NCI-H1694 (cell line): ENCODE measurements at places on chromosomes 12 and 14.

- DNase-seq, result no peak
Measured at GRCh38 chr12:111093428-111094142, 173.2 kb upstream of the MYL2 start.

- DNase-seq, result no peak
Measured at GRCh38 chr14:51931308-51931707, 58.0 kb upstream of the RTRAF start.

- no peak for DNase-seq
Measured at GRCh38 chr14:105442834-105443233, 23.2 kb downstream of the MTA1 start.

- DNase-seq, result no peak
Measured at GRCh38 chr12:110744151-110744571, 1.5 kb upstream of the PPP1CC start.

- DNase-seq, result peak; percentile 48
Measured at GRCh38 chr14:60514378-60514740, 5.4 kb downstream of the SIX6 start.

DNA sequence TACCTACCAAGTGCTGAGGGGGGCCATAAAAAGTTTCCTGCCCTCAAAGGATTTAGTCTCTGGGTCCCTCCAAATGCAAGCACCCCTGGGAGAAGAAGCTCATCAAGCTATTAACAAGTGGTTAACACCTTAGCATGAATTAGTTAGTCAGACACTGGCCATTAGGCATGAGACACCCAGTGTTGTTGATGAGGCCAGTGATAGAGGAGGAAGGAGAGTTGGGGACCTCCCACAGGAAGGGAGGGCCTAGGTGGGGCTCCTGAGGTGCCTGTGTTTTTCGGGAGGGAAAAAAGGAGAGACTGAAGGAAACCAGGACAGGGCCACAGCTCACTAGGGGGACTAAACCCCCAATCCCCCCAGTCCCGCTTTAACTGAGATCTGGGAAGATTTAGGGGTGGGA is 4.5 kb upstream of the KRT71 start:
- no peak for DNase-seq

- no peak for DNase-seq
Measured at GRCh38 chr14:104155513-104155912, 17.1 kb downstream of the KIF26A start.

DNA sequence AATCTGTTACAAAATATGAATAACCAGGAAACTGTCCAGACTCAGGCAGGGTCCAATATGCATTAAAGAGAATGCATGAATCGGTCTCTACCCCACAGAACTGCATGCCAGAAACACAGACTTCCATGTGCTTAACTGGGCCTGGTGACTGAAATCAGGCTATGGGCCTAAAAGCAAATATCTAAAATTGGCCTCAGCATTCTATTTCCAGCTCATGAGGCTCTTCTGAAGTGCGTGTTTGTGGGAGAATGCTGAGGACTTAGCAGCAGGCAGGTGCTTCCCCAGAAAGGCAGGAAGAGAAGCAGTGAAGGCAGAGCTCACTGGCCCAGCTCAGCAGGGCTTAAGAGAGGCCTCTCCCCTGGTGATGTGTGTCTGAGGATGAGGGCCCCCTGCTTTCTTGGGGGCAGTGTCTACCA is 48.5 kb downstream of the ADGRD1 start:
- no peak for DNase-seq

DNA sequence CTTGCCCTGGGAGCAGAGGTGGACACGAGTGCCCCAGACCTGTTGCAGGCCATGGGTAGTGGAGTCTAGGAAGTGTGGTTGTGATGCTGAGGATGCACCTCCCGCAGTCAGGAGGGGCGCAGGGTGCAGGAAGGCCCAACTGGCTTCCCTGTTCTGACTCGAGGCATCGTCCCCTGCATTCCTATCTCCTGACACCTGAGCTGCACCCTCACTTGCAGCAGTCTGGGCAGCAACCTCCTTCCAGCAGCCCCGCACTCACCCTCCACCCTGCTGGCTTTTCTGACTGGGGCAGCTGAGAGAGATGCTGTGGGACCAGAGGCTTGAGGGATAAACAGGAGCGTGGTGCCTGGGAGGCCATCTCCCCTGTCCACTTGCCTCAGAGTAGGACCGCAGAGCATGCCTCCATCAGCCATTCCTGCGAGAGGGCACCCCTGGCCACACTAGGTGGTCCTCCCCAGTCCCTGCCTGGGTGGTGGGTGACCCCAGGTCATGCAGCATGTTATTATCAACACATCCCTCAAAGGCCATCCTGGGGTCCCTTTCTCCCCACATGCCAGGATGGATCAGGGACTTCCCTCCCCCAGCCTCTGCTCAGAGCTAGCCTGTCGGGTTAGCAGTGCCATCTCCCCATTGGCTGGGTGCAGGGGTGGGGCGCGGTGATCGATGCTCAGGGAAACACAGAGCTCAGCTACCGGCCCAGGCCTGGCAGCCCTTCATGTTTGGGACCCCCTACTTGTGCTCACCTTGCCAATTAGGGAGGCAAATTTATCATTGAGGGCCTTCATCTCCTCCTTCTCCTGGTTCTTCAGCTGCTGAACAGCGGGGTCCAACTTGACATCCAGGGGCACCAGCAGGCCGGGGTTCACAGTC is 719 bp downstream of the KRT80 start:
- DNase-seq, result no peak

- peak; percentile 64 for DNase-seq
Measured at GRCh38 chr14:68843471-68844209, 50.8 kb upstream of the ZFP36L1 start.

DNA sequence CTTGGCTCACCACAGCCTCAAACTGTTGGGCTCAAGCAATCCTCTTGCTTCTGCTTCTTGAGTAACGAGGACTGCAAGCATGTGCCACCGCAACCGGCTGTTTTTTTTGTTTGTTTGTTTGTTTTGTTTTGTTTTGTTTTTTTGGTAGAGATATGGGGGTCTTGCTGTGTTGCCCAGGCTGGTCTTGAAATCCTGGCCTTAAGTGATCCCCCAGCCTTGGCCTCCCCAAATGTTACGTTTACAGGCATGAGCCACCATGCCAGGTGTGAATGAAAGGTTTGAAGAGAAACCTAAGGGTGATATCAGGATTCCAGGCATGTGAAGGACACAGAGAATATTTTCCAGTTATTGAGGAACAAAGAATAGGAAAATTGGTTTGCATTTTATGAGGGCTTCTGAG is 45.0 kb downstream of the ANO6 start:
- no peak for DNase-seq

DNA sequence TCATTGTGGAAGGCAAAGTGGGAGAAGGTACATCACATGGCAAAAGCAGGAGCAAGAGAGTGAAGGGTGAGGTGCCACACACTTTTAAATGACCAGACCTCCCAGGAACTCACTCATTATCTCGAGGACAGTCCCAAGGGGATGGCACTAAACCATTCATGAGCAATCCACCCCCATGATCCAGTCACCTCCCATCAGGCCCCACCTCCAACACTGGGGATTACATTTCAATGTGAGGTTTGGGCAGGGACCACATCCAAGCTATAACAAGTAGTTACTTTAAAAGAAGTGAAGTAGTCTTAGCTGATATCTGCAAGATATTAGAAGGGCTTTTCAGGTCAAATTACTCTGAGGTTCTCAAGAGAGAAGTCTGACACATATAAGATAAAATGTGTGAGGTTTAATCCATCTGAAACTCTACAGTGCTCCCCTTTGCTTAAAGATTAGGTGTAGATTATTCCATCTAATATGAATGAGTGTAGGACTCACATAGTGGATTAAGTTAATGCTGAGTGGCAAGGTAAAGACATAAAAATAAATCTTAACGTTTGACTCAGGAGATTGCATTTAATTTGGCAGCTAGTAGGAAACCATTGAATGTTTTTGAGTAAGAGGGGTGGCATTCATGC is 130.8 kb downstream of the TMX1 start:
- DNase-seq, result no peak

DNA sequence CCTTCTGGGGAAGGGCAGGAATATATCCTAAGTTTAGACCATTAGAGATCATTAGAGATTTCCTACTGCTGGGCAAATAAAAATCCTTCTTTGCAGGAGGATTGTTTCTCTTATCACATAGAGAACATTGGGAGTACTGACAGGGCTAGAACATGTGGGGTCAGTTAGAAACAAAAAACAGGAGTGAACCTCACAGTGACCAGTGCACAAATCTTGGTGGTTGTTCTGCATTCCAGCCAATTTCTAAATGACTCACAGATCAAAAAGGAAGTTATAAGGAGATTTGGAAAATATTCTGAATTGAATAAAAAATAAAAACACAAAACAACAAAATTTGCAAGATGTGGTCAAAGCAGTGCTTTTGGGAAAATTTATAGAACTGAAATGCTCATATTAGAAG is 118.8 kb downstream of the LLPH start:
- no peak for DNase-seq

GRCh38 chr12:7108796-7109571 is at the start of gene C1RL:
Gene C1RL (minus strand): TSS chr12:7109214. CDS start chr12:7109180, 34 bp downstream.
- peak; percentile 20 for DNase-seq

- no peak for DNase-seq
Measured at GRCh38 chr14:32137313-32137712, 60.2 kb downstream of the ARHGAP5 start.

- no peak for DNase-seq
Measured at GRCh38 chr14:23078692-23079116, 16.2 kb downstream of the ACIN1 start.

GRCh38 chr14:99812892-99813291 is 19.7 kb downstream of the EML1 start:
- no peak for DNase-seq

- DNase-seq, result no peak
Measured at GRCh38 chr12:65434737-65435136, 156.3 kb downstream of the MSRB3 start.

DNA sequence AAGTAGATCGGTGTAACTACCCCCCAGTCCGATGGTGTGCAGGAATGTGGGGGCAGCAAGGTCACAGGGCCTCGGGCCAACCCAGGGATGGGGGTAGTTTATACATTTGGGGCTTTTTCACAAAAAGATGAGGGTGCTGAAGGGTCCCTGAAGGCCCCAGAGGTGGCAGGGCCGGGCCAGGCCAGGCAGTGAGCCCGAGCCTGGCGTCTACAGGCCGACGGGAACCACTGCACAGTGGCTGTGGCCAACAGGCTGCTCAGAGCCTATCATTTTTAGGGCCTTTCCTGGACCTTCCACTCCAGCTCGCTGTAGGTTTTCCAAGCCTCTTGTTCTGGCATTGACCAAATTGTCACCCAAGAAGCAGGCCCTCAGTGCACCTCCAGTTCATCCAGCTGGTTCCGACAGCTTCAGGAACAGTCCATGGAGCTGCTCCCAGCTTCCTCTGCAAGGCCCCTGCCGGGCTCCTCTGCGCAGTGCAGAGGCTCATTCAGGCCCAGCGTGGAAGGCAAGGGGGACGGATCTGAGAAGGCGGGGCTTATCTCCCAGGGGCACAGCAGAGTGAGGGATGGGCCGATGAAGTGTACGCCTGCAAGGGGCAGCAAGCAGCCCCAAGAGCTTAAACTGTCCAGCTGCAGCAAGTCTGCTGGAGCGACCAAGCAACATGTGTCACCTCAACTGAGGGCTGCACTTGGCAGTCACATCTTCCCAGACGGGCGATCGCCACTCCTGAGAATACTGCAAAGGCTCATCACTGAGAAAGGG is 13.9 kb downstream of the CDCA4 start:
- DNase-seq, result no peak

GRCh38 chr12:116434155-116435011 is 124.8 kb upstream of the MAP1LC3B2 start:
- no peak for DNase-seq

DNA sequence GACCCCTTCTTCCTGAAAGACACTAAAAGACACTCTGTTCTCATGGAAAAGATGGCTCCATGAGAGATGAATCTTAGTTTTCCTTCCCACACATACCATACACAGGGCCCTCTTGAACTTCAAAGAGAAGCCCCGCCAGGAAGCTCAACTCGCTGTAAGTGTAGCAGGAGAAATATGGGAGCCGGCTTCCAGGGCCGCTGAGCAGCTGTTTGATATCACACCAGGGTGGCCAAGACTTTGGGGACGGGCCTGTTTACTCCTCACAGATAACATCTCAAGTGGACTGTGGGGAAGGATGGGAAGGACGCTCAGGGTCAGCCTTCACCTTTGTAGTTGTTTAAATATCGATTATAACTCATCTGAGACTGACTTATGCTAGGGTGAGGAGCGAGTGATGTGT is 235.5 kb upstream of the TBX3 start:
- DNase-seq, result no peak

- DNase-seq, result no peak
Measured at GRCh38 chr12:131369094-131369845, 341.6 kb upstream of the SFSWAP start.

- DNase-seq, result no peak
Measured at GRCh38 chr14:106185837-106186233, 659.5 kb downstream of the TMEM121 start.

DNA sequence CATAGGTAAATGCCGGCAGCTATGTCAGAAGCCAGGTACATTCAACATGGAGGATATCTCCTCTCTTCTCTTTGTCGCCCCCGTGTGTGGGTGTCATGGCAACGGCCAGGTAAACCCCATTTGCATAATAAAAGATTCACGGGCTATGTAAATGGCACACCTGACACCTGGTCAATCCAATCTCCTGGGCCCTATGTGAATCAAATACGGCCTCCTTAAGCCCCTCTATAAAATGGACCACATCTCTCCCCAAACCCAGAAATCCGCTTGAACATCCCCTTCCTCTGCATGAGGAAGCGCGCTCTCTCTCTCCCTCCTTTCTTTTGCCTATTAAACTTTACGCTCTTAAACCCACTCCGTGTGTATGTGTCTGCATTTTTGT is 363.7 kb downstream of the SOX5 start:
- no peak for DNase-seq

- DNase-seq, result no peak
Measured at GRCh38 chr14:104149278-104149595, 10.8 kb downstream of the KIF26A start.

GRCh38 chr12:8606890-8607289 is 5.8 kb downstream of the AICDA start:
- DNase-seq, result no peak

DNA sequence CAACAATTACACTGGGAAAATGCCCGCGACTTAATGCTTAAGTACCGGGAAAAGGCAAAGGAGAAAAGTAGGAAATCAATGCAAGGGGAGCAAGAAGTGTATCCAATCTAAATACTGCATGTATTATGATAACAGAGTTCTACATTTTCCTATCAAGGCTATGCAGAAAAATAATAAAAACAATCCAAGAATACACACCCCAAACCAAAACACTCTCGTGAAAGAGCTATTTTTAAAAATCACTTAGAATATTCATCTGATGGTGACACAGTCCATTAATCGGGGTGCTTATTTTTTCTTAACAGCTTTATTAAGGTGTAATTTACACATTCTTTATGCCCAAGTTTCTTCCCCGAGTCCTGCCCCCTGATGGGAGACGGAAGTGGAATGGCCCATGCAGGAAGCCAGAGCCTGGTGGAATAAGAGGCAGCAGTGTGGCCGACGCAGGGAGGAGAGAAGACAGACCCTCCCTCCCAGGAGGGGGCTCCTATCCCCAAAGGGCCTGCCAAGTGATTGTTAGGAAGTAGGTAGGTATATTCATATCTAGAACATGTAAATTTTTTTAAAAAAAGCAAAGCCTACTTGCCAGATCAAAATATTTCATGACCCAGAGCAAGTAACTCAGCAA is 174.3 kb downstream of the FOXN3 start:
- DNase-seq, result no peak

GRCh38 chr12:68865399-68866164 is 57.6 kb downstream of the MDM2 start:
- DNase-seq, result no peak
